Effector CD4-positive, alpha-beta T cell (primary cell): ENCODE measurements at places on chromosomes 5 and 9.

DNA sequence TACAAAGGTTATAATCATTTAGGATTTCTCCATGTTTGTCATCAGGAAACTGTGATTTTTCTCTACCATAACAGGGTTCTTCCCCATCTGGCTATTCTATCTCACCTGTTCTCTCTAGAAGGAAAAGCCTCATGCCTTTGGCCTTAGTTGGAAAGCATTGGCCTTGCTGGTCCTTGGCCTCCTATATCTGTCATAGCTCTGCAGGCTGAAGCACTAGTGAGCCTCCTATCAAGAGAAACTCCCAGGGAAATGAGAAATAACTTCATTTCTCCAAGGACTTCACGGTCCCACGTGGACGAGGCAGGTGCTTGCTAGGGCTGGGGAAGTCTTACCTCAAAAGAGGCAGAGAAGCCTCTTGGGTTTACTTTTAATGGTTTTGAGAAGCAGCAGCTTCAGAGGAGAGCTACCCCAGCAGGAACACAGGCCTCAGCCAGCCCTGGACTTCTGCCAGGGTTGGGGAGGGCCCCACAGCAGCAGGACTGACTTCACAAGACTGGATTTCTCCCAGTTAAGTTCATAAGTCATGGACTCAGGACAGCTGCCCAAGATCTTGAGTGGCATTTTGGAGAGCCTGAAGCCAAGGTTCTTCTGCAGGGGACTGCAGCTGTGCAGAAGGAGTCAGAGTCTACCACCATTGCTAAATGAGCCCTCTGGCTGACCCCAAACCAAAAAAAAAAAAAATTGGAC is 15.8 kb upstream of the PSAT1 start:
- DNase-seq, result no peak

GRCh38 chr5:180594311-180595045 is 3.2 kb upstream of the SCGB3A1 start:
- DNase-seq, result no peak

DNA sequence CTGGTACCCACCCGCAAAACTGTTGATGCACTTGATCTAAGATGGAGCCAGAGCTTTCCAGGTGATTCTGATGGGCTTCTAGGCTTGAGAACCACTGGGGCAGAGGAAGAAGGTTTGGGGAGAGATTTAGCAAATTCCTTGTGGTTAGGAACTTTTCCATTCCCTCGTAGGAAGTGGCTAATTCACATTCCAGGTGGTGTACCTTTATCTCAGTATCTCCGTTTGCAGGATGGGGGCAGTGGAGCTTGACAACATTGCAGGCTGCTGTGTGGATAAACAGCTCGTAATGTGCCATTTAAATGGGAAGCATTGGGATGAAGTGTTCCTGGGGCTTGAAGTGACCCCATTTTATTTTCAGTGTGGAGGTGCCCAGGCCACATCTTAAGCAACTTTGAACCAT is 172.9 kb upstream of the IL12B start:
- DNase-seq, result no peak

DNA sequence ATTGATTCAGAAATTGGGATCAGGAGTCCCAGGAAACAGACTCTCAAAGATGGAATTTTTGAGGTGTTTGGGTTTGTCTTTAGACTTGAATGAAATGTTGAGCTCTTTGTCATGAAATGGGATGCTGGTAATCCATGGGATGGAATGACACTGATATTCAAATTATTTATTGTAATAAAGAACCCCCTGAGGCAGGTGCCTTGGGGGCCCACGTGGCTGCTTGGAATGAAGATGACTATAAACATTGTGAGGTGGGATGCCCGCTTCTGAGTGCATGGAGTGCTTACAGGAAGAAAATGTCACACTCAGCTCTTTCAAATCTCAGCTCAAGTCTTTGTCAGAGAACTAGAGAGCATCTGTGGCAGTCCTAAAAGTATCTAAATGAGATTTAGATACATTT is 9.6 kb upstream of the C1QTNF2 start:
- DNase-seq, result no peak

DNA sequence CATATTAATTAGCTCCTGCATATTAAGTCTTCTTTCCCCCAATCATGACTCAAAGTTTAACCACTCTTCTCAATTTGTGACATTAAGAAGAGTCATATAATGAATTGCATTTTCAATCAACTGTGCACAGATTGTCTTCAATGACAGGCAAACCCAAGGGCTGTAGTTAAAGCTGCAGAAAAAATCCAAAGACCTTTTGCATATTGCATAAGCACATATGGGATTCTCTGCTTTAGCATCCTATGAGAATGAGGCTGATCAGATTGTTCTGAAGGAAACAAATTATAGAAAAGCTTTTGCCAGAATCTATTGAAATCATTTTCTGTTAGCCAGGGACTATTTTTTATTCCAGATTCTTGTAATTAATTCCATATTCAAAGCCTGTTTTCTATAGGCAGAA is 112.3 kb downstream of the FAM170A start:
- no peak for DNase-seq

DNA sequence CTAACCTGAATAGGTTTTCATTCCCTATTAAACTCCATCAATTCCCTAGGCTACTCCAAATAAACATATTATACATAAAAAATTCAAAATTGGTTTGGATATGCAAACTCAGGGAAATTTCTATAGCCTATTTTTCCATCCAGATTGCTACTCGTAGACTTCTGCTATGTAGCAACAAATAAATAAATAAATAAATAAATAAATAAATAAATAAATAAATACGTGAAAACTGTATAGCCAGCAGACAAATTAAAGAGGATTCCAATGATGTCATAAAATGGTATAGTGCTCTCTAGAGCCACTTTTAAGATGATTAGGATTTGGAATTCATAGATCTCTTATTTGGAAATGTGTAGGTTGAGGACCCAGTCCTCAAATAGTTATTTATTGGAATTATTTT is 1193.2 kb upstream of the NUDT12 start:
- no peak for DNase-seq

DNA sequence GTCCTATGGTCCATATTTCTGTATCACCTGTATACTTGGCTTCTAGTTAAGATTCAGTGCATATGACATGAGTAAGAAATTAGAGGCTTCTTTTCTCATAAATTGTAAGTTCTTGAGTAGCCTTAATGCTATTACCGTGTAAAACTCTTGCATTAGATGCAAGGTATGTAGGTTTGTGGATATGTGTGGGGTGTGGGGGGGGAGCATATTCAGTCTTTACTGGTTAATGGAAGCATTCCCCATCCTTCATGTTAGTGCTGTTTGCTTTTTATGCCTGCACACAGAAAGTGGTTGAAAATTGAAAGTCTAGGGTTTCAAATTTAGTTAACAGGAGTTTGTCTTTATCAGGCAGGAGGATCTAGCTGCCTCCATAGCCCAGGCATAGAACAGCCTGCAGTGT is 16.1 kb downstream of the RAI14 start:
- DNase-seq, result no peak

GRCh38 chr5:43227655-43228054 is 35.6 kb downstream of the NIM1K start:
- DNase-seq, result no peak

GRCh38 chr9:70488098-70488792 is 73.8 kb upstream of the KLF9 start:
- DNase-seq, result no peak

DNA sequence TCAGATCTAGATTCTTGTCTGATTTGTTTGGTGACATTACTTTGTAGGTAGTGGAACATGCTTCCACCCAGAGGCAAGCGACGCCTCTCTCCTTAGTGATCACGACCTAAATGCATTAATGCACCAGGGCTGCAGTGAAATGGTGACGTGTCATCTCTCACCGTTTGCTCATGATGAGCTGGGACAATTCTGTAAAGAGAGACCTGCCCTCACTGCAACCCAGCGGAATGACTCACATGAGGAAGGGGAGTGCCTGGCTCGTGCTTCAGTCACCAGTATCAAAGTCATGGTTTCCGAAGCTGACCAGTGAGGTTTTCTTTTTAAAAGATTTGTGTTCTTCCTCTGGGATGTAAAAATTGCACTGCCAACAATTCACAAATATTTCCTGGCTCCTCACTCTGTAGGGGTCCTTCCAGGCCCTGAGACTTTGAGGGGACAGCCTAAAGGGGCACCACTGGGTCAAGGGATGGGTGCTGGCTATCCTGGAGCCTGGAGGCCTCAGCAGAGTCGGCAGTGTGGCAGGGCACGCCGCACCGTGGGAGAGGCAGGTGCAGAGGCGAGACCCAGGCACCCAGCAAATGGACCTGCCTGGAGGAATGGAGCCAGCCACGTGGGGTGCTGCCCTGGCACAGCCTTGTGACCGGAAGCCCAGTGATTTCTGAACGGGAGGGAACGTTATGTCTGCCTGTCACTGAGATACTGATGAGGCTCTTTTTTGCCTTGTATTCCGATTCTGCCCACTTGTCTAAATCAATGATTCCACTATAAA is 17.3 kb downstream of the QSOX2 start:
- no peak for DNase-seq

DNA sequence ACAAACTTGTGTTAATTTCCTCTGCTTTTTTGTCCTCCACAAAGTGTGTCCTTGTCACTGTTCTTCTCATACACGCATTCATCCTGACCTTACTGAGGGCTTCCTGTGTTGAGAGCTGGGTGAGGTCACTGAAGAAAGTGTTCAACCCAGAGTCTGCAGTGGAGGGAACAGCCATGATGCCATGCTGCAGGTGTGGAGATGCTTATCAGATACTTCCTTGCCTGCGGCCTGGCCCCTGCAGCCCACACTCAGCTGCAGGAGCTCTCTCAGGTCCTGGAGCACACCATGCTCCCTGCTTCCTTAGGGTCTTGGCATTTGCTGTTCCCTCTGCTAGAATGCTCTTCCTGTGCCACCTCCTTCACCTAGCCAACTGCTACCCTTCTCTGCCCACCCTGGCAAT is 108.1 kb upstream of the SPRY4 start:
- peak; percentile 45 for DNase-seq

- DNase-seq, result no peak
Measured at GRCh38 chr5:149545327-149545726, 5.9 kb downstream of the CSNK1A1 start.
